ENCODE measurements at places on chromosomes 4 and X. TPM values are rescaled to one million over a fixed set of nuclear protein-coding genes. Genes with fewer than 3 reads are reported as not detected.

DNA sequence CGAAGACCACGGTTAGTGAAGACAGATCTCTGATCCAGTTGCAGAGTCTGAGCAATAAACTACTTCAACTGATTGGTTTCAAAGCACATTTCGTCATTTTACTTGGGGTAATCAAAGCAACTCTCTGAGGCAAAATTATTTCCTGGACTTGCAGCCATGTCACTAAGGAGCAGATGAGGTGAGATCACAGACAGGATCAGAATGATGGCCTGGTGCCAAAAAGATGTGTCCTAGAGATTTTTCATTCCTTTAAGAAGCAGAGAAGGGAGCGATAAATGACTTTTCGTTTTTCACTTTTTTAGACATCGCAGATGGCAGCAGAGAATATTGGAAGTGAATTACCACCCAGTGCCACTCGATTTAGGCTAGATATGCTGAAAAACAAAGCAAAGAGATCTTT lies 83.9 kb downstream of the PTTG2 start:
- DNase-seq: no peak

Gene CCNA2
- polyA plus RNA-seq: 23.0 TPM

- no peak for DNase-seq
Measured at GRCh38 chr4:122326908-122327307, 51.9 kb upstream of the ADAD1 start.

Gene UBA1
- 249 TPM for polyA plus RNA-seq

Gene TCEAL7
- polyA plus RNA-seq: 20.2 TPM

GRCh38 chr4:144340931-144341330 lies 200.4 kb upstream of the GYPA start:
- DNase-seq: no peak

GRCh38 chrX:31988975-31989374 lies 917.1 kb upstream of the FTHL17 start:
- DNase-seq: no peak

GRCh38 chr4:139403462-139403861 lies 50.5 kb upstream of the RAB33B start:
- DNase-seq: no peak

- no peak for DNase-seq
Measured at GRCh38 chrX:109890300-109890699, 112.6 kb upstream of the TMEM164 start.

DNA sequence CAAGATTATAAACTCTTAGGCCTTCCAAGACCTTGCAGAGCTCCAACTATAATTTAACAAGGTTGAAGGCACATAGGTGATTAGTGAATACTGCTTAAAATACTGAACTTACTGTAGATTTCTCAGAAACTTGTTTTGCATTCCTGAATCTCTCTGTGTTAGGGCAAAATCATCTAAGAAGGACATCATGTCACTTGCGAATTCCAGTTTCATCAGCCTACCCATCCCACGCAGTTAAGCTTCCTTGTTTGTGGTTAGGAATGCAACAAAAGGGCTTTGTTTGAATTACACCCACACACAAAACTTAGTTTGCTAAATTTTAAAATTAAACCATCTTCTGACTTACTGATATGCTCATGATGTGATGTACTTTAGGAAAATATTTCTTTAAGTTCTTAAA lies 174.0 kb downstream of the SOWAHB start:
- DNase-seq: no peak

DNA sequence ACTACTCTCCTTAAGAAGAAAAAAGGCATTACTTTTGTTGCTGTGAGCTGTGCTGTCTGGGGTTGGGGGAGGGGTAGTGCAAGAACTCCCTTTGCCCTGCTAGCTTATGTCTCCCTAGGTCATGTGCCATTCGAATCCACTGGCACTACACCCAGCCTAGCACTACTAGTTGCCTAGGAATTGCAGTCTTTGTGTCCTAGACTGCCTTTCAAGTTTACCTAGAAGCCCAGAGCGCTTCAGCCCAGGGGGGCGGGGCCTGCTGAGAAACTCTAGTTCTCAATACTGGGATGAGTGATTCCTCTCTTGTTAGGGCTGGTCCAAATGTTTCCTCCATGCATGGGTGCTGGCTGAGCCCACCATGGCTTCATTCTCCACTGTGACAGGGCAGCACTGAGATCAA lies 1011.5 kb downstream of the PCDH19 start:
- no peak for DNase-seq

DNA sequence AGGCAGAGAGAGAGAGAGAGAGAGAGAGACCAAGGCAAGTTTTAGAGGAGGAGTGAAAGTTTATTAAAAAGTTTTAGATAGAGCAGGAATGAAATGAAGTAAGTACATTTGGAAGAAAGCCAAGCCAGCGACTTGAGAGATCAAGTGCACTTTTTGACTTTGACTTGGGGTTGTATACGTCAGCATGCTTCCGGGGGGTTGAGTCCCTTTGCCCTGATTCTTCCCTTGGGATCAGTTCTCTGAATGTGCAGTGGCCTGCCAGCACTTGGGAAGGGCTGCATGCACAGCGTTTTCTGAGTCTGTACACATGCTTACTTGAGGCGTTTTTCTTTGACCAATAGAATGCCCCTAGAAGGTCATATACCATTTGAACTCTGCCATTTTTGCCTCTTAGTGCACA lies 400.5 kb downstream of the PDGFC start:
- no peak for DNase-seq
